ENCODE measurements at places on chromosomes 13 and 19.

- no peak for DNase-seq
These were observed 26.5 kb upstream of the HOMER3 start for GRCh38 chr19:18967358-18968146.

DNA sequence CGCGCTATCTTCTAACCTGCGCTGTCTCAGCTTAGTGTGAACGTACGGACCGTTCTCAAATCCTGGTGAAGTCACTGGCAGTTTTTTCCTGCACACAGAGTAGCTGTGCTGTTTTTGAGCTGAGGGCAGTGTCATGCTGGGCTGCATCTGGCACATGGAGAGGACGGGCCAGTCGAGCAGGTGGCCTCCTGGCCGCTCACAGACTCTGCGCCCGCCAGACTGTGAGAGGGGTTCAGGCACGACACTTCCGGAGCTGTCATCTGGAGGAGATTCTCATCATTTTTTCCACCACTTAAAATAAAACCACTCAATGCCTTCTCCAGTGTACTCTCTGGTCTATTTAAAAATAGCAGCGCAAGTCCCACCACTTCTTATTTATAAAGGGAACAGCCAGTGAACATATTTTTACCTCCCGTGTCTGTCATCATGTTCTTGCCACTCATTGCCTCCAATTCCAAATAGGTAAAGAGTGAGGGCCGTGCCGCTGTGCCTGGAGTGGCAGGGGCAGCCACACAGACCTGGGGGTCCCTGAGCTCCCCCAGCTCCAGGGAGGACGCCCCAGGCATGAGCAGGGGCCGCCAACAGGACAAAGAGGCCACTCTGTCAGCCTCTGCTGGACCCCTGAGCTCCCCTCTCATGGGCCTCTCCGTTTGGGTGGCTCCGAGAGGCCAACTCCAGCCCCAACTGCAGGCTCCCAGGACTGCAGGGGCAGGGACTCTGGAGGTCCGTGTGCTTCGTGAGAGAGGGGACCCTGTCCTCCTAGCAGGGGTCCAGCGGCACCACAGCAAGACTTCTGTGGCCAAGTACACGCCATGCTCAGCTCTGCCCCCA, 36.9 kb upstream of the GRTP1 start:
- DNase-seq = no peak

DNA sequence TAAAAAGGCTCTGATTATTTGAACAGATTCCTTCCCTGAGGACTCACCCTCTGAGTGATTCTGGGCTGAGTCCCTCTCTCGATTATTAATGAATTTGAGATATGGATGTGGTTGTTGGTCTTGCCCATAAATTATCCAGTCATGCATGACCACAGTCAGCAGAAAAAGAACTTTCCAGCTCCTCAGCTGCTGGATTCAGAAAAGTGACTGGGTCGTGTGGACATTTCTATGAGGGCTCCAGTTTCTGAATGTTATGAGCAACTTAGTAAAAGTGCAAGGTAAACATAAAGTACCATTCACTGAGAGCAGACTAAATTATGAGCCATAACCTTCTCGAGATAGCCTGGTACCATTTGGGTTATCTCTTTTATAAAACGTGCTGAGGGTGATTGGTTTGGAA, 100.1 kb upstream of the CLDN10 start:
- no peak for DNase-seq

- DNase-seq = no peak
These were observed 72.2 kb downstream of the UFM1 start for GRCh38 chr13:38421590-38422560.

DNA sequence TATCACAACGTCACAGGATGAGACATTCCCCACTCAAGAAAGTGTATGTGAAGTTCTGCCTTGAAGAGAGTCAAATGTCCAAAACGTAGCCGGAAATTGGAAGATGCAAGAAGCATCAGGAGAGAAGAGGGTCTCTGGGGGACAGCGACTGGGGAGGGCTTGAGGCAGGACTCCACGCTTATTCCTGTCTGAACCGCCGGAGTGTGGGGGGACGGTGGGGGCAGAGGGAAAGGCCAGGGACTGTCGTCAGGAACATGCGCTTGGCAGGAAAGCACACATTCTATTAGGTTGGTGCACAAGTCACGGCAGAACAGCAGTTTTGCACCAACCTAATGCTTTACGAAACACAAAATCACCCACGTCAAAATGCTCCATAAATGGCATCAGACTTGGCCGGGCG, 95.3 kb upstream of the TM9SF2 start:
- DNase-seq = no peak

- DNase-seq = no peak
These were observed 15.4 kb downstream of the ADAT3 start for GRCh38 chr19:1920644-1921043.

- DNase-seq = no peak
These were observed 731.2 kb upstream of the PCDH9 start for GRCh38 chr13:67961331-67961730.

DNA sequence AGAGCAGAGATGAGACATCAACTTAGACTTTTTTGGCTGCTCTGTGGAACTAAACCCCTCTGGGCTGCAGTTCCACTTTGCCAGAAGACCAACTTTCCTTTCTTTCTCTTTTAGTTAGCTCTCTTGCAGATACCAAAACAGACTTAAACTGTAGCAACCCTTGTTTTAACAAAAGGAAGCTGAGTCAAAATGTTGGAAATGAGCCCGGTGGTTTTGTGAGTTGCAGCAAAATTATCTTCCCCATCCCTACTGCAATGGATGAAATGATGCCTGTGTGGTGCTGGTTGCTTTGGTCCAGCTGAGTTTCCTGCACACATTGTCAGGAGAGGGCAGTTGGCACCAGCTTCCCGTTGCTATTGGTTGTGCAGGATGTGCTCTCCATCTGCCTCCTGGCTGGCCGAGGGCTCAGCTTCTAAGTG, 115.3 kb downstream of the LRCH1 start:
- peak; percentile 3 for DNase-seq

DNA sequence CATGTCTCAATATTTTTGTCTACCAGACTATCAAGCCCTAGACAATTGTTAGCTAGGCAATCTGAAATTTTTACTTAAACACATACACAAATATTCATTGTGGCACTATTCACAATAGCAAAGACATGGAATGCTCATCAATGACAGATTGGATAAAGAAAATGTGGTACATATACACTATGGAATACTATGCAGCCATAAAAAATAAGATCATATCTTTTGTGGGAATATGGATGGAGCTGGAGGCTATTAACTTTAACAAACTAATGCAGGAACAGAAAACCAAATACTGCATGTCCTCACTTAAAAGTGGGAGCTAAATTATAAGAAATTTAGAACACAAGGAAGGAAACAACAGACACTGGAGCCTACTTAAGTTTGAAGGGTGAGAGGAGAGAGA, 288.6 kb upstream of the MIR17HG start:
- no peak for DNase-seq

DNA sequence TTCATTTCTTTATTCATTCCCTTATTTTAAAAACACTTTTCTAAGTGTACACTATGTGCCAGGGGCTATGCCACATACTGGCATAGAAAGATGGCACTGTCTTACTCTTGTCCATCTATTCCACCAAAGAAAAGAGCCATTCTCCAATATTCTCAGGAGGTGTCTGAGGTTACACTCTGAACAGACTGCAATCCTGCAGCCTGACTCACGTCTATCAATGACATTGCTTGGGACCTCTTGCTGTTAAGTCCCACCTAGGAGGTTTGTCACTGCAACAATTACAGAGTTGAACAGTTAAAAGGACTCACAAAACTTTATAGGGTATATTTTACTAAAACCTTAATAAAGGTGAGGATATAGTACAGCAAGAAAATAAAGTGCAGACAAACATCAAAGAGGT, 512.9 kb upstream of the HTR2A start:
- DNase-seq = no peak

GRCh38 chr19:55132453-55133129, 15.2 kb upstream of the PPP1R12C start:
- no peak for DNase-seq

DNA sequence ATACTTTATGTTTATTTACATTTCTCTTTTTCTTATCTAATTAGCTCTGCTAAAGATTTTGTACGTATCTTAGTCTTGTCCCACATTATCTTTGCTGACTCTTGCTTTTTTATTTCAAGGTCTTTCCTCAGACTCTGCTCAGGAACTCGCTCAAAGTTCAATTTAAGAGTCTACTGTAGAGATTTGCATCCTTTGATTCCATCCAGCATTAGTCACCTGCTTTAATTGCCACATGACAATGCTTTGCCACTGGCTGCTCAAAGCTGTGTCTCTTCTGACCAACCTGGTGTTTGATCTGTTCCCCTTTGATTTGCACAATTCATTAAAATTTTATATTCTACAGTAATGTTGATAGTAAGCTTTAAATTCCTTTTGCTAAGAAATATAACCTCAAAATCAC, 157.9 kb upstream of the FREM2 start:
- no peak for DNase-seq

DNA sequence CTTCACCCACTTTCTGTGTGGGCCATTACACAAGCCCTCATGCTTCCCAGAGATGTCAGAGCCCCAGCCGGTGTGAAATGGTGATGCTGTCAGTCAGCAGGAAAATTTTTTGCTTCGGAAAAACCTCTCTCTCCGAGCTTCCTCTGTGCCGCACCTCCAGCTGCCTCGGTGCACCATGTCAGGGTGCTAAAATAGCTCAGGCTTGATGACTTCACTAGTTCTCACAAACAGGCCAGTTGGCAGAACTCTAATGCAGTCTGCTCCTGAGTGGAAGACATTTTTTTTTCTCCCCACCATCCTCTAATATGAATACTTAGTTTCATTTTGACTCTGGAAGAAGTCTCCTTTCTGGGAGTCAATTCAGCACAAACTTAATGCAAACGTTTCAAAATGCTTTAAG, 71.3 kb downstream of the KLF12 start:
- DNase-seq = no peak

- peak; percentile 43 for DNase-seq
These were observed 5.3 kb downstream of the DHPS start for GRCh38 chr19:12676384-12676792.

DNA sequence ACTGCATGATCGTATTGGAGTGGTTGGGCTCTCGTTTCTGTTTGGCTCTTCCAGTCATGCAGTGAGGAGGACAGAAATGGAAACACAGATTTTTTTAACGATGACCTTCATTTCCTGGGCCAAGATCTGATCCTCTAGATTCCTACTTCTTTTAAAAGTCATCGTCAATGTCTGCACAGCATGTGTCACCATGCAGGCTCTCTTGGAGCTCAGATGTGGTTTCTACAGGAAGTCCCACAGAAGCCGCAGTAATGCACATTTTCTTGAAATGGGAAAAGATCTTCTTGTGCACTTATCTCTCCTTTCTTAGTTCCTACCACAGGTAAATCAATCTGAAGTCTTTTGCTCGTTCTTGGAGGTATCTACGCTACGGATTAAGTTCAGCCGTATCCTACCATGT, 626.9 kb downstream of the EFNB2 start:
- no peak for DNase-seq

Data from HS-27A (cell line).